ENCODE measurements at places on chromosomes 5 and 9. TPM values are rescaled to one million over a fixed set of nuclear protein-coding genes. Genes with fewer than 3 reads are reported as not detected.

DNA sequence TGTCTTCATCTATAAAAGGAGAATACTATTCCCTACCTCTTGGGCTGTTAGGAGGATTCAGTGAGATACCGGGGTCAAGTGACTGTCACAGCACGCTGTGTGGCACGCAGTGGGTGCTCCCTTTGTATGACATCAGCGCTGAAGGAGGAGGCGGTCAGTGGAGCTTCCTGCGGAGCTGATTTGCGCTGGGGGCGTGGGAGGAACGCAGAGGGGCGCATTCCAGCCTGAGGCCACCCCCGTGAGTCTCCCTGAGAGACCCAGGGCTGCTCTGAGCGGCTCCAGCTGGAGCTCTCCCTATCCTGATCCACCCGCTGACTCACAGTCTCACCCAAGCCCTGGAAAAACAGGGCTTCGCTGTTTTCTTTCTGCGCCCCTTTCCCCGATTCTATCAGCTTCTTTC, 24.3 kb upstream of the NEURL1B start:
- no peaks in the 10 kb centered on the region for H3K27me3 ChIP-seq
- no peaks in the 10 kb centered on the region for H3K4me1 ChIP-seq
- no peak for DNase-seq
- no peak overlapping the region for H3K4me3 ChIP-seq

DNA sequence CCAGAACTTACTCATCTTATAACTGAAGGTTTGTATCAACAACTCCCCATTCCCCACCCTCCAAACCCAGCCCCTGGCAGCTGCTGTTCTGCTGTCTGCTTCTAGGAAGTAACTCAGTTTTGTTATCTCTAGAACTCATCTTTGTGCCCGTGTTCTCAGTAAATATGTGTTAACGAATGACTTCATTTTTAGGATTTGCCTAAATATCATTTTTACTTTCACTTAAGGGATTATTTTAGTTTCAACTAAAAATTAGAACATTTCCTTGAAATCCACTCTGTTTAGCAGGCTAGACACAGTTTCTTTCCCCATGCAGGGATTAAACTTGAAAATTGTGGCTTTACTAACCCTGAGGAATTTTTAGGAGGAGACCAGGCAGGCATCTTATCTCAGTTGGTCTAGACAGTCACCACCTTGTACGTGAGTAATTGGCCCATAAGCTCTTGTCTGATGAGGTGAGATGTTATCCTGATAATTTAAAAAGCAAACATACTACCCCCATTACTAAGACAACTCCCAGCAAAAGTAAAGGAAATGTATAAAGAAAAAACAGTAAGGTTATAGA, 68.2 kb upstream of the TNFAIP8 start:
- H3K27me3 ChIP-seq, result no peaks in the 10 kb centered on the region
- peak; percentile 47 for DNase-seq
- peak overlapping the region; percentile 97 for H3K27ac ChIP-seq
- H3K4me1 ChIP-seq, result peaks cover 91% of the 10 kb centered on the region
- peak overlapping the region; percentile 77 for H3K4me3 ChIP-seq
- H3K36me3 ChIP-seq, result peaks cover 41% of the 10 kb centered on the region

DNA sequence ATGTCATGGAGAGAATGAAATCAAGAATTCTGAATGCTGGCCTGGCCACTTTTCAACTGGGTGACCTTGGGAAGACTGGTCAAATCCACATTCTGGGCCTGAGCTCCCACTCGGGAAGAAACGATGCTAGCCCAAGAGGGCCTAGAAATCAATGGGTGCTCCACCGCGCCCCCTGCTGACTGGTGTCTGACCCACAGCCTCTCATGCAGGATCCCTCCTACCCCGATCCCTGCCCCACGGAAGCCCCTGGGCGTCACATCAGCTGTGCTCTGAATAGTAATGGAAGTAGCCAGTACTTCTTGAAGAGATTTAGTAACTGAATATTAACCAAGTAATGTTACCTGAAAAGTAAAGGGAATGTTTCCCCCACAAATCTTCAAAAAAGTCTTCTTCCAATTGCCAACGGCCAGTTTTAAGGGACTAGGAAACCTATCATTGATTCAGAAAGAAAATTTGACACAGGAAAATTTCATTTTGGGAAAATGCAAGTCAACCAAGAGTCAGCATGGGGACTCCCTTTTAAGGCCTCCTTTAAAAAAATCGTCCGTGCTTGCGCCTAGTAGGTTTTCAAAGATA, 43.9 kb downstream of the CRB2 start:
- H3K4me3 ChIP-seq, result no peak overlapping the region
- no peaks in the 10 kb centered on the region for H3K4me1 ChIP-seq
- H3K27me3 ChIP-seq, result no peaks in the 10 kb centered on the region
- H3K36me3 ChIP-seq, result no peaks in the 10 kb centered on the region

GRCh38 chr5:43017428-43017815, 22.7 kb downstream of the ANXA2R start:
- H3K27ac ChIP-seq, result peak overlapping the region; percentile 99
- H3K27me3 ChIP-seq, result no peaks in the 10 kb centered on the region

GRCh38 chr5:180869587-180869986, 8.5 kb upstream of the ZFP62 start:
- H3K4me3 ChIP-seq, result no peak overlapping the region
- H3K4me1 ChIP-seq, result peaks cover 11% of the 10 kb centered on the region
- H3K36me3 ChIP-seq, result no peaks in the 10 kb centered on the region

GRCh38 chr5:126360467-126360866, 62.7 kb upstream of the GRAMD2B start:
- H3K4me1 ChIP-seq, result peaks cover 10% of the 10 kb centered on the region
- peaks cover 19% of the 10 kb centered on the region for H3K27me3 ChIP-seq
- no peak overlapping the region for H3K4me3 ChIP-seq
- no peak overlapping the region for H3K27ac ChIP-seq
- DNase-seq, result no peak

GRCh38 chr5:3489239-3489843, 106.3 kb upstream of the IRX1 start:
- H3K27me3 ChIP-seq, result no peaks in the 10 kb centered on the region
- no peaks in the 10 kb centered on the region for H3K4me1 ChIP-seq
- no peaks in the 10 kb centered on the region for H3K36me3 ChIP-seq
- no peak overlapping the region for H3K27ac ChIP-seq
- no peak for DNase-seq

DNA sequence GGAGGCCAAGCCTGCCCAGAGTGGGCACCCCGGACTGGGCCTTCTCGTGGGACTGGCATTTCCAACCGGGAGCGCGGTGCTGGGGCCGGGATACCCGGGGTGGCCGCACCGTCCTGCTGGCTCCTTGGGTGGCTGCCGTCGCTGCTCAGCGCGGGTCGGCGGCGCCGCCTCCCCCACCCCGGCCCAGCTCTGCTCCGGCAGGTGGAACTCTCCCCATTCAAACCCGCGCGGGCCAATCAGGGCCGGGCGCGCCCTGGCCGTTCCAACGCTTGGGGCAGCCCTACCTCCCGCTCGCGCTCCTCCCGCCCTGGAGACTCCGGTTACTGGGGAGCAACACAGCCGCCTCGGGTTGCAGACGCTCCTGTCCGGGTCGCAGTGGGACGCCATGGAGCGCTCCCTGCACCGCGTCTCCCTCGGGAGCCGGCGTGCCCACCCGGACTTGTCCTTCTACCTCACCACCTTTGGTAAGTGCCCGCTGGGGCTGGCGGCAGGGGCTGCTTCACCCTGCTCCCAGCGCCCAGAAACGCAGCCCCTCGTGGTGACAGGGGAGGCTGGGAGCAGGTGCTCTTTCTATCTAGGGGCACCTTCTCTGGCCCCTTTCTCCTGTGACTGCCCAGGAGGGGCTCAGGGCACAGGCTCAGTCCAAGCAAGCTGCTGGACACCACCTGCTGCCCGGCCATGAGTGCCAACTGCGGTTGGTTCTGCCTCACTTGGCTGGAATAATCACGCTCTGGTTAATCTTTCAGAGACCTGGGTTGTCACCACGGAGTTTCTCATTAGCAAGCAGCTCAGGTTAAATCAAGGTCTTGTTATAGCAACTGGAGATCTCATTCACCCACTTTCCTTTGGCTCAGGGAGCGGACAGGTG, at the start of gene RGS3:
RGS3 (plus strand) TSS at position 310 of the 868 bp plus-strand sequence; CDS start at position 386, 76 bp downstream.
- H3K36me3 ChIP-seq, result peaks cover 3% of the 10 kb centered on the region
- H3K4me3 ChIP-seq, result no peak within 1 kb of the TSS
- H3K27me3 ChIP-seq, result no peaks in the 10 kb centered on the region
- no peak for DNase-seq

DNA sequence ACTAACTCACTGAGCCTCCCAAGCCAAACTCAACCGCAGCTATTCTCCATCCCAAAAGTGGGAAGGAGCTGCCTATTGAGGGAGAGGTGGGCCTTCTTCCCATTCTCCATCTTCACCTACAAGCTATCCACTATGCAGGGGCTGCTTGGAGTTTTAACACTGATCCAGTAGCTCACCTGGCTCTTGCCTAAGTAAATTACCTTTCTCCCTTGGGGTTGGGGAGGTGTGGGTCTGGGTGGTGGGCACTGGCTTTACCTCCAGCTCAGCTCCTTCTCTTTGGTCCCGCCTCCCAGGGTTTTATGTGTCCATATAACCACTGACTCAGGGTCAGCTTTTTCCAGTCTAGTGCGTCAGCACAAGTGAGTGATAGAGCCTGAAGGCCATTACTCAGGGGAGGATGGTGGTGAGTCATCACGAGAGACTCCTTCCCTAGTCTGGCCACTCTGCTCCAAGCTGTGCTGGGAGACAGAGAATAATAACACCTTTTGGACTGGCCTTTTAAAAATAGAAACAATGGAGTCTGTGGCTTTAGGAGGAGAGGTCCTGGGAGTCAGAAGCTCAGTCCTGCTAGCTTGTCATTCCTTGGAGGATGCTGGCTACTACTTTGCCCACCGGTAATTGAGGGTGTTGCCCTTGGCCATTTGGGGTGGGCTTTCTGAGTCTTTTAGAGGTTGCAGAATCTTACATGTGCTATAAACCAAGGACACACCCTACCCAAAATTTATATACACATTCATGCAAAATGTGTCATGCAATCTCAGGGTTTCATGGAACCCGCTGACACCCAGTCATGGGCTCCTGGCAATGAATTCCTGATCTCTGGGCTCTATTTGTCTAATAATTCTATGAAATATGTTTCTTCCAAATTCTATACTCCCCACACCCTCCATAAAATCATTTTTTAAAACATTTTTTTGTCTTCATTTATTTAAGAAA, 35.6 kb upstream of the ATP6V1G1 start:
- peaks cover 16% of the 10 kb centered on the region for H3K27me3 ChIP-seq
- H3K4me1 ChIP-seq, result no peaks in the 10 kb centered on the region
- no peaks in the 10 kb centered on the region for H3K36me3 ChIP-seq

The YTHDC2 gene
- total RNA-seq, result 23.9 TPM

The CDKN2B gene
- 0.62 TPM for total RNA-seq

The FAM153A gene
- 16.3 TPM for total RNA-seq

The GFPT2 gene
- not detected for total RNA-seq

The LRRTM2 gene
- total RNA-seq, result 0.44 TPM

The SPRY4 gene
- total RNA-seq, result 0.64 TPM

The BARX1 gene
- 0.52 TPM for total RNA-seq

All from activated T-helper 2 cell treated with anti-CD3 and anti-CD28 coated beads, Interferon-gamma antibody, Interleukin-2, Interleukin-4, amounts not matched to agents 10 μg/mL and 5 μg/mL and 100 μg/mL, durations not matched to agents 14 hours and 24 hours and 36 hours (primary cell).